NT2/D1 (cell line): ENCODE measurements at places on chromosomes 3 and 15.

GRCh38 chr15:74565381-74566085 lies 24.5 kb downstream of the ARID3B start:
- DNase-seq, result no peak

DNA sequence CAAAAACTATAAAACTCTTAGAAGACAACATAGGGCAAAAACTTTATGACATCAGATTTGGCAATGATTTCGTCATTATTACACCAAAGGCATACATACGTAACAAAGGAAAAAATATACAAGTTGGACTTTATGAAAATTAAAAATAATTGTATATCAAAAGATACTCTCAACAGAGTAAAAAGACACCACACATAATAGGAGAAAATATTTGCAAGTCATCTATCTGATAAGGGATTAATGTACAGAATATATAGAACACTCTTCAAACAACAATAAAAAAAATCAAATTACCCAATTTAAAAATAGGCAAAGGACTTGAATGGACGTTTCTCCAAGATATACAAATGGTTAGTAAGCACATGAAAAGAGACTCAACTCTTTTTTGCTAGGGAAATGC lies 77.5 kb downstream of the RPL39L start:
- DNase-seq, result no peak

DNA sequence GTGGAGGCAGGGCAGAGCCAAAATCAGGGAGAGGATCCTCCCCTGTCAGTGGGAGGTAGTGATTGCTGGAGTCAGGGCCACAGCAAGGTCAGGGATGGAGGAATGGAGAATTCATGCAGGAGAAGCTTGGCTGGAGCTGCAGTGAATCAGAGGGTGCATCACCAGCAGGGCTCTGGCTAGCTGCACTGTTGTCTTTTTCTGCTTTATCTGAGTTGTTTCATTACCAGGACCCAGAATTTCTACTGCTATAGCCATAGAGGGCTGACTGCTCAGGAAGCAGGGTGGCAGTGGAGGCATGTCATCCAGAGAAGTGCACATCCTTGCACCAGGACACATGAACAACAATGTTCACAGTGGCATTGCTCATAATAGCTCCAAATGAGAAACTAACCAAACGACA lies 113.5 kb upstream of the GALNT15 start:
- no peak for DNase-seq

DNA sequence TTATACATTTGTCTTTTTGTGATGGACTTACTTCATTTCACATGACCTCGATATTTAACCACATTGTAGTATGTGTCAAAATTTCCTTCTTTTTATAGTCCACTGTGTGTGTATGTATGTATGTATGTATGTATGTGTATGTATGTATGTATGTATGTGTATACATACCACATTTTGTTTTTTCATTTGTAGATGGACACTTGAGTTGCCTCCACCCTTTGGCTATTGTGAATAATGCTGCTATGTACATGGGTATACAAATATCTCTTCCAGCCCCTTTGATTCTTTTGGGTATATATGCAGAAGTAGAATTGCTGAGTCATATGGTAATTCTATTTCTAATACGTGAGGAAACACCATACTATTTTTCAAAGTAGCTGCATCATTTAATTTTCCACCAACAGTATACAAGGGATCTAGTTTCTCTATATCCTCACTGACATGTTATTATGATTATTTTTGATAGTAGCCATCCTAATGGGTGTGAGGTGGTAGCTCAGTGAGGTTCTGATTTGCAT lies 228.2 kb downstream of the OPA1 start:
- no peak for DNase-seq
